ENCODE measurements at places on chromosomes 11 and 22.

- no peak for DNase-seq
Observed at GRCh38 chr11:74138021-74138420, 32.8 kb downstream of the C2CD3 start.

DNA sequence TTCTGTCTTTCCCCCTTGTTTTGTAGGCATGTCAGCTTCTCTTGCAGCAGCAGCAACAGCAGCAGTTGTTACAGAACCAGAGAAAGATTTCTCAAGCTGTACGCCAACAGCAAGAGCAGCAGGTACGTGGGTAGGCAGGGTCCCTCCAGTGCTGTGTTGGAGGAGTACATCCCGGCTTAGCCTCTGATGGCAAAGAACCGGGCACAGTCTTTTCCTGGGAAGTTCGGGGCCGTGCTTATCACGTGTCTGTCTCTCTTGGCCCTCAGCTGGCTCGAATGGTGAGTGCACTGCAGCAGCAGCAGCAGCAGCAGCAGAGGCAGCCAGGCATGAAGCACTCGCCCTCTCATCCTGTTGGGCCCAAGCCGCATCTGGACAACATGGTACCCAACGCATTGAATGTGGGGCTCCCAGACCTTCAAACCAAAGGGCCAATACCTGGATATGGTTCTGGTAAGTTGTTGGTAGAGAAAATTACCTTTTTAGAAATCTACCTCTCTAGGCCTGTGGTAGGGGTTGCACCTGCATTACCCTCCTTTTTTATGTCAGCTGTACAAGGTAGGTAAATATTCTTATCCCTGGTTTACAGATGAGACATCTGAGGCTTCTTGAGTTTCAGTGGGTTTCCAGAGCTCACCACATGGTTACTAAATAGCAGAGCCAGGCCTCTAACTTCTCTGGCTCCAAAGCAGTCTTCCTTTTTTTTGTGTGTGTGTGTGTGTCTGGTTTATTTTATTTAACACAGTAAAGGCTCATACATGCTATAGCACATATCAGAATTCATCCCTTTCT is 45.2 kb upstream of the ADSL start:
- DNase-seq: no peak

GRCh38 chr11:350723-351255 is 18.5 kb upstream of the B4GALNT4 start:
- DNase-seq: no peak

DNA sequence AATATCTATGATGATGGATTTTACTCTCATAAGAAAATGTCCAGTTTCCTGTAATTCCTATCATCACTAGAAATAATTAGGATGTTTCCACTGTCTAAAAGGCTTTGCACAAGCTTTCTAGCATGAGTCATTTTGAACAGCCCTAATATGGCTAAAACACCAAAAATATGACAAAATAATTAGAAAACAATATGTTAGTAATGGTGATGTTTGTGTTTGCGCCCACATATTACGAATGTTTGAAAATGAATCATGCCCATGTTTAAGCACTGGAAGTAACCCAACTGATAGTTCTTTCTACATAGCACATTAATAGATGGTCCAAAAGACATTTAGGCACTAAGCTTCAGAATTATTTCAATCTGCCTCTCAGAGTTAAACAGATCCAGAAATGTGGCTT is 96.0 kb downstream of the TRPC6 start:
- no peak for DNase-seq

- no peak for DNase-seq
Observed at GRCh38 chr11:61874377-61874809, 17.0 kb downstream of the FADS3 start.

DNA sequence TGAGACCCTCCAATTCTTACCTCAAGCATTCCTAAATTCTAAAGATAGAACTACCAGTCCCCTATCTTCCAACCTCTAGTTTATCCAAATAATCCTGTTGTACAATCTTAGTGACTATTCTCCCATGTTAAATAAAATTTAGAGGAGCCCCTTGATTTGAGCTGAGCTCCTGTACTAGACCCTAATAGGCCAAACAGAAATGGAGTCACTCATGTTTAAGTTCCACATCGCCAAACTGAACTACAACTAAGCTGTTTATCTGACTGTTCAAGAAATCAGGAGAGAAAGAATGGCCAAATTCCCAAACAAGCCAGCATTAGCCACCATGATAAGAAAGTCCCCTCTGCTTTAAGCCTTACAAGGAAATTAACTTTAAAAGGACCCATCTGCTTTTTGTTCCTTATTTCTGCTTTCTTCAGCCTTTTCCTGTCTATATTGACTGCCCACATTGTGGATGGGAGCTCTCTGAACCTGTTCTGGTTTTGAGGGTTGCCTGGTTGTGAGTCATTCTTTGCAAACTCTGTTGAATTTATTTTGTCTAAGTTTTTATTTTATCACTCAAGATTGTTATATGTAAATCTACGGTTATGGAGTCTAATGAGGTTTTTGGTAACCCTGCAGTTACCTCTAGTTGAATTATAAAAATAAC is 90.4 kb downstream of the TTC28 start:
- no peak for DNase-seq

- no peak for DNase-seq
Observed at GRCh38 chr11:129896062-129896461, 684 bp upstream of the NFRKB start.

GRCh38 chr11:73647459-73648100 is 1.2 kb downstream of the PLEKHB1 start:
- peak; percentile 87 for DNase-seq

- no peak for DNase-seq
Observed at GRCh38 chr11:118060869-118061268, 16.0 kb upstream of the TMPRSS4 start.

DNA sequence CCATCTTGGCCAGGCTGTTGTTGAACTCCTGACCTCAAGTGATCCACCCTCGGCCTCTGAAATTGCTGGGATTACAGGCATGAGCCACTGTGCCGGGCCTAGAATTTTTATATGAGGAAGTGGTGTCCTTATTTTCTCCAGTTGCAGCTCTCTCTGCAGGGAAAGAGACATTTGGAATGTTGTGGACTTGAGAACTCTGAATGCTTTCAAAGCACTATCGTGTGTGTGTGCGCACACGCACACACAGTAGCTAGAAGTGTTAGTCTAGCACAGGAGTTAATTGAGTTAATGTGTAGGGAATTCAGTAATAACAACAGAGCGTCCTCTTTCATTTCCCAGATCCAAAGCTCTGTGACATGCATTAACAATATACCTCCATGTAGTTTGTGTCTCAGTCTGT is 164.0 kb upstream of the RASSF10 start:
- no peak for DNase-seq

DNA sequence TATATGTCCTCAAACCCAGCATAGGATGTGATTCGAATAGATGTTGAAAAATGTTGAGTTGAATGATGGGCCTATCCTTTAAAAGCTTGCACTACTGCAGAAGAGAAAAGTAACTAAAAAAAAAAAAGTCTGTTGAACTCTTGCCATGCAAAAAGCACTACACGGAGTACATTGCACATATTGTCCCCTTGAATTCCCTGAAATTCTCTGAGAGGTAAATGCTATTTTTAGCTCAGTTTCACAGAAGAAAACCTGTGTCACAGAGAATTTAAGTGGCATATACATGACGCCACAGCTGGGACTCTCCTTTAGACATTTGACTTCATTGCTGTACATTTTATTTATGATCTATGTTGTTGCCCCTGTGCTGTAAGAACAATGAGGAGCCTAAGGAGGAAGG is 583.8 kb downstream of the SOX6 start:
- DNase-seq: no peak

DNA sequence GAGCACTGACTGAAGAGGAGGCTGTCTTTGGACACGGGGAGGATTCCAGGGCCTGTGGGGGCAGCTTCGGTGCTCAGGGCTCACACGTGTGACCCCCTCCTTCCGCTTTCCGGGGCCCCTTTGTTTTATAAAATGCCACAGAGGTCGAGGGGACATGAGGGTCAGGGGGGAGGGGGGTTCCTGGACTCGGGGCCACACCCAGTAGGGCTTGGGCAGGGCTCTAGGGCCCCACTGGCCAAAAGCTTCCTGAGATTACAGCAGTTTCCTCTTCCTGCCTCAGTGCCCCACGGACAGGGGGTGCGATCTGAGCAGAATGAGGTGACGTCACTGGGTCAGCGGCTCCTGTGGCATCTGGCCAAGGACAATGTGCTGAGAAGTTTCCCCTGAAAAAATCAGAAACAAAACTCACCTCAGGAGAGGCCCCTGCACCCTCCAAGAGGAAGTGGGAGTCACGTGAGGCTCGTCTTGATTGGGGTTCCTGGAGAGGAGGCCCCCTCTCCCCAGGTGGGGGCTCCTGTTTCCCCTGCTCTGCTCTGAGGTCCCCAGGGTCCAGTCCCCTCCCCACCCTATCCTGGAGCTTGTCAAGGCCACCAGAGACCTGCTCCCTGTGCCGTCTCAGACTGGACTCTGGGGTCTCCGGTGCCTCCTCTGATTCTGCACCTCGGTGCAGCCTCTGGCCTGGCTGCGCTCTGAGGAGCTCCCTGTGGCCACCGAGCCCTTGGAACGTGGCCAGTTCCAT is 6.4 kb upstream of the IFITM3 start:
- no peak for DNase-seq

DNA sequence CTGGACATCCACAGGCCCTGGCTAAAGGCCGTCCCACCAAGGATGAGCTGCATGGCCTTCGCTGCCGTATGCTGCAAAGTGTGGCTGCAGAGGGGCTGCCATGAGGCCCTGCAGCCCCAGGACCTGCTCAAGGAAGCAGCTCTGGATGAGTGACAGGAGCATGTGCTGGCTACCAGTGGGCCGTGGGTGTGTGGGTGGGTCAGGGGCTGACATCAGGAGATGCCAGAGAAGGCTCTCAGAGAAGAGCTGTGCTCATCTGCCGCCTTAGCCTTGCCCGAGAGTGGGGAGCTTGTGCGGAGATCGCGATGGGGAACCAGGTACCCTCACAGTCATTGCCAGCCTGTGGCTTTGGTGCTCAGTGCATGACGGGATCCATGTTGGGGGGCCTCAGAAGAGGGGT is 41.3 kb downstream of the SCUBE1 start:
- no peak for DNase-seq

- no peak for DNase-seq
Observed at GRCh38 chr11:83819931-83820549, 533.9 kb upstream of the CCDC90B start.

DNA sequence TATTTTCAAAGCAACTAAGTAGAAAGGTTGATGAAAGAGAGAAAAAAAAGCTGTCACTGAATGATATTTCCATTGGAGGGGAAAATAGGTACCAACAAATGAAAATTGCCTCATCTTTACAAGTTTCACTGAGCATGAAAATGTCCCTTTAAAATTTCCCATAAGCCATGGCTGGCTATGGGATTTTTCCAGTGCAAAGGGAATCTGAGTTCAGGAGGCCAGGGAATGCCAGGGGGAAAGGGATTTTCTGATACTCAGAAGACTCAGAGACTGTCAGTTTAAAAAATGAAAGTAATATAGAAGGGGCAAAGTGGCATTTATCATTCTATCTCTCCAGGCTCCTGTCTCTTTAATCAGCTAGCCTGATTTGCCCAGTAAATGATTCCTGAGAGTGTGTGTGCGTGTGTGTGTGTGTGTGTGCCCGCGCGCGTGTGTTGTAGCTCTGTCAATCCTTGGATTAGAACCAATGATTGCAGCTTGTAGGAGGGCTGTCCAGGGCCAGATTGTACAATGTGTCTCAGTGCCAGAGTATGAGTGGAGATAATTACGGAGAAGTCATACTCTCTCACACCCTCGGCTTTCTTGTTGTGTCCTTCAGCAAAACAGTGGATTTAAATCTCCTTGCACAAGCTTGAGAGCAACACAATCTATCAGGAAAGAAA is at the start of gene NTM:
Gene NTM, plus strand, starts transcription at position 526 of the 662 bp plus-strand sequence.
- no peak for DNase-seq

DNA sequence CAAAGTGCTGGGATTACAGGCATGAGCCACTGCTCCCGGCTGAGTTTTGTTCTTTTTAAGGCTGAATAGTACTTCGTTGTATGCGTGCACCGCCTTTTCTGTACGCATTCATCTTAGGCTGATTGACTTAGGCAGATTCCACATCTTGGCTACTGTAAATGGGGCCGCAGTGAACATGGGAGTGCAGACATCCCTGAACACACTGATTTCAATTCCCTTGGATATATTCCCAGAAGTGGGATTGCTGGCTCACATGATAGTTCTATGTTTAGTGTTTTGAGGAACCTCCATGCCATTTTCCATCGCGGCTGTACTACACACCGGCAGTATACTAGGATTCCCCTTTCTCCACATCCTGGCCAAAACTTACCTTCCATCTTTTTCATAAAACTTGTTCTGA is 10.4 kb upstream of the ZNF74 start:
- no peak for DNase-seq

DNA sequence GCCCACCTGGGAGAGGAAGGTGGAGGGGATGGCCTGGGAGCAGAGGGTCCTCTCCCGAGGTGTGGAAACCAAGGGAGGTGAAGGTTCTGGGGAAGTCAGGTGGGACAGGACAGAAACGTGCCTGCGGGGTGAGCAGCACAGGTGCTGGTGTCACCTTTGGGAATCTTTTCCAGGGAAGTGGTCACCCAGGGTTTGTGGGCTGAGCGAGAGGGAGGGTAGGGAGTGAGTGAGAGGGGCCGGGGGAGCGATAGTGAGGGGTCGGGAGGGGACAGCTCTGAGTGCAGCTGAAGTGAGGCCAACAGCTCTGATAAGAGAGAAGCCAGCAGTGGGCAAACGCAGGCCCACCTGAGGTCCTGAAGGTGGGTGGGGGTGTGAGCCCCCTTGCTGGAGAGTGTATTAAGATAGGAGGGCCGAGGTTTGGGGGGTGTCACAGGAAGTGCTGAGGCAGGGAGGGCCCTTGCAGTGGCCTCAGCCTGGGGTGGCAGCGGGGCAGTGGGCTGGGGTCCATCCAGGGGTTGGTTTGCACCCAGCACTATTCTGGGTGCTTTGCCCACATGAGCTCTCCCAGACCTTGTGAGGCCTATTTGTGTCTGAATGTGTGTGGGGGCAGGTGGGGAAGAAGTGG is 1.6 kb upstream of the SHANK3 start:
- DNase-seq: no peak

DNA sequence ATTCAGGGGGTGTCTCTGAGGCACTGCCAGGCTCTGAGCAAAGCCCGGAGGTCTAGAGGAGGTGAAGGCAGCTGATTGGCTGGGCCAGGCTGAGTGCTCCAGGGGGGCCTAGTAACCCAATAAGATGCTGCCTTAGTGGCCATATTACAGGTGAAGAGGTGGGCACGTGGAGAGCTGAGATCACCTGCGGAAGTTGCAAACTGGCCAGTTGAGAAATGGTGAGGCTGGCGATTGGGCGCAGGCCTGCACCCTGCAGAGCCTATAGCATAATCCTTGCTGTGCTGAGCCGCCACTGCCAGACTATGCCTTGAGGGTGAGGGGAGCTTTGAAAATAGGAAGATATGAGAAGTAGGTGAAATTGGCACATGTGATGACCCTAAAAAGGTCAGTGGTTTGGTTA is 21.7 kb downstream of the DERL3 start:
- DNase-seq: no peak

- no peak for DNase-seq
Observed at GRCh38 chr22:19197997-19198865, 19.7 kb upstream of the SLC25A1 start.

DNA sequence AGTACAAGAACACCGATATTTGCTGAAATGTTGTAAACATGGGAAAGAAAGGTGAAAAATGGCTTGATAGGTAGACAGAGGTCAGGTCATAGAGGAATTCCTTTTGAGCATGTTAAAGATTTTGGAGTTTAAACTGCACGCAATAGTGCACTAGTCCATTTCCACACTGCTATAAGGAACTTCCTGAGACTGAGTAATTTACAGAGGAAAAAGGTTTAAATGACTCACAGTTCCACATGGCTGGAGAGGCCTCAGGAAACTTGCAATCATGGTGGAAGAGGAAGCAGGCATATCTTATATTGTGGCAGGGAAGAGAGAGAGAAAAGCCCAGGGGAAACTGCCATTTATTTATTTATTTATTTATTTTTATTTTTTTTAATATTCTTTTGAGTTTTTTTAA is 5.0 kb downstream of the OR10A5 start:
- no peak for DNase-seq

Data from NT2/D1 (cell line).